Activated T-cell treated with anti-CD3 and anti-CD28 coated beads, Interleukin-2, amount 50 U/mL, for 24 hours (primary cell): ENCODE measurements at places on chromosomes 6 and 20.

DNA sequence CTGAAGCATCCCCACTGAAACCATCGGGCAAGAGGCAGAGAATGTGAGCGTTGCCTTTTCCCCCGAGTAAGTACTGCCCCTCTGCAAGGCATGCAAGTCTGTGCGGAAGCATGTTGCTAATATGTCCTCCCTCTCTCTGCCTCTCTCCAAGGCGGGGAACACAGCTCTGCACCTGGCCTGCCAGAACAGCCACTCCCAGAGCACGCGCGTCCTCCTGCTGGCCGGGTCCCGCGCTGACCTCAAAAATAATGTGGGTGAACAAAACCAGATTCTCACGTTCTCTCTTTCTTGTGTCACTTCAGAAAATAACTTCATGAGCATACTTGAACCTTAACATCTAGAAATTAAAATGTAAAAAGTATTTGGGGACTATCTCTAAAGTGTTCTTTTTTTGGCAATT is 26.4 kb downstream of the LYRM2 start:
- no peak overlapping the region for H3K4me3 ChIP-seq
- no peaks in the 10 kb centered on the region for H3K4me1 ChIP-seq
- H3K27ac ChIP-seq: no peak overlapping the region
- no peaks in the 10 kb centered on the region for H3K36me3 ChIP-seq
- H3K27me3 ChIP-seq: no peaks in the 10 kb centered on the region

GRCh38 chr20:10842116-10842515 is 168.3 kb upstream of the JAG1 start:
- H3K27ac ChIP-seq: no peak overlapping the region
- DNase-seq: no peak
- no peaks in the 10 kb centered on the region for H3K36me3 ChIP-seq
- H3K27me3 ChIP-seq: no peaks in the 10 kb centered on the region

GRCh38 chr20:47535088-47535487 is 33.4 kb downstream of the NCOA3 start:
- peak overlapping the region; percentile 61 for H3K27ac ChIP-seq
- no peaks in the 10 kb centered on the region for H3K27me3 ChIP-seq
- peaks cover 77% of the 10 kb centered on the region for H3K36me3 ChIP-seq
- H3K4me1 ChIP-seq: peaks cover 68% of the 10 kb centered on the region
- no peak overlapping the region for H3K4me3 ChIP-seq
- no peak for DNase-seq

GRCh38 chr6:170506446-170506845 is 46.7 kb downstream of the PSMB1 start:
- no peaks in the 10 kb centered on the region for H3K36me3 ChIP-seq
- no peak overlapping the region for H3K27ac ChIP-seq
- no peaks in the 10 kb centered on the region for H3K4me1 ChIP-seq
- H3K4me3 ChIP-seq: no peak overlapping the region

DNA sequence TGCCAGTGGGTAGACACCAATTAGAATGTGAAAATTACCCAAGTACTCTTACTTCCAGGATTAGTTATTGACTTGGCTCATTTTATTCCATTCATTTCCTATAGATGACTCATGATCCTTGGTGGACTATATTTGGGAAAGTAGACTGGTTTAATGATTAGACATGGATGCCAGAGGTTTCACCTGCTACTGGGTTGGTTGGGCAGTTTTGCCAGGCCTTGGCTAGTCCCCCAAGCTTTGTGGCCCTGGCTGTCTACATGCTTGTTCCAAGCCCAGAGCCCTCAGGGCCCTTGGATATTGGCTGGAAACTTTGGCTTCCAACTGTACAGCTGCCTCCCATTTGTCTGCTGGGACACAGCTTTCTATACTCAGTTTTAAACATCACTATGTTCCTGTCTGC is 104.1 kb downstream of the ZFP64 start:
- DNase-seq: no peak
- H3K4me1 ChIP-seq: peaks cover 8% of the 10 kb centered on the region
- H3K36me3 ChIP-seq: peaks cover 45% of the 10 kb centered on the region
- no peak overlapping the region for H3K4me3 ChIP-seq
- no peaks in the 10 kb centered on the region for H3K27me3 ChIP-seq
- H3K27ac ChIP-seq: no peak overlapping the region

DNA sequence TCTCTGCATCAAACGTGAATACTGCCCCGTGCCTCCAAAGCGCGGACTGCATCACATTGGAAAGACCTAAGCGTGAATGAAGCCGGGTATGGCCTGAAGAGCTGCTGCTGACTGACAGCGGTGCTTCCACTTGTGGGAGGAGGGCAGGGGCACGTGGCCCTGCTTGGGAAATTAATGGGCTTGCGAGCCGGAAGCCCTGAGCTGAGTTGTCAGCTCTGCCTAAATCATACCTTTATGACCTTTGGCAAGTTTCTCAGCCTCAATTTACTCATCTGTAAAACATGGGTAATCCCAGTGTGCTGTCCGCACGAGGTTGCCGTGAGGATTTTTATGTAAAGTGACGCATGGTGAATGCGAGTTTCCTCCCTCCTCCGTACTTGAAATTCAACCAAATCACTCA is 67.0 kb upstream of the FOXQ1 start:
- no peak for DNase-seq
- H3K27me3 ChIP-seq: peaks cover 21% of the 10 kb centered on the region

GRCh38 chr6:32922083-32922482 is 18.7 kb downstream of the HLA-DMB start:
- DNase-seq: no peak
- H3K36me3 ChIP-seq: no peaks in the 10 kb centered on the region
- H3K4me1 ChIP-seq: no peaks in the 10 kb centered on the region
- H3K27ac ChIP-seq: no peak overlapping the region
- H3K27me3 ChIP-seq: peaks cover 11% of the 10 kb centered on the region

GRCh38 chr6:111752476-111752875 is 120.8 kb downstream of the FYN start:
- peaks cover 91% of the 10 kb centered on the region for H3K4me1 ChIP-seq
- H3K36me3 ChIP-seq: peaks cover 92% of the 10 kb centered on the region
- peak overlapping the region; percentile 31 for H3K4me3 ChIP-seq
- no peaks in the 10 kb centered on the region for H3K27me3 ChIP-seq
- DNase-seq: no peak

- H3K4me1 ChIP-seq: peaks cover 34% of the 10 kb centered on the region
- no peak overlapping the region for H3K4me3 ChIP-seq
- H3K27ac ChIP-seq: no peak overlapping the region
- DNase-seq: no peak
- no peaks in the 10 kb centered on the region for H3K36me3 ChIP-seq
Measured at GRCh38 chr6:149985481-149985937, 21.8 kb downstream of the ULBP1 start.

GRCh38 chr6:47094241-47094925 is 52.3 kb upstream of the ADGRF1 start:
- DNase-seq: no peak
- H3K4me3 ChIP-seq: no peak overlapping the region
- H3K27me3 ChIP-seq: peaks cover 2% of the 10 kb centered on the region
- H3K27ac ChIP-seq: no peak overlapping the region

DNA sequence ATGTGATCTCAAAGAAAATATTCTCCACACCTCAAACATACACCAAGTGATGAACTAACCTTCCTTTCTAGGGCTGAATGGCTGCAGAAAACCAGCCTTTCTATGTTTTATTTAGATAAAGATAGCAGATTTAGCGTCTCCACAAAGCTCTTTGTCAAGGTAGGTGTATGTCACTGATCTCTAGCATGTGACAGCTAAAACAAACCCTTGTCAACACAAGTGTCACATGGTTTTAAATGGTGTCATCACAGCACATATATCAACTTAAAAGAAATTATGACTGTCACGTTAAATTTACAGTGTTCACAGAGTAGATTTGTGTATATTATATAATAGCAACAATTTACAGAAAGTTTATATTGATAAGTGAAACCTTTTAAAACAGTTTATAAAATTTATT is 58.3 kb downstream of the TENT5A start:
- no peak overlapping the region for H3K27ac ChIP-seq
- no peaks in the 10 kb centered on the region for H3K4me1 ChIP-seq
- no peak overlapping the region for H3K4me3 ChIP-seq

- no peak overlapping the region for H3K4me3 ChIP-seq
- H3K27me3 ChIP-seq: peaks cover 9% of the 10 kb centered on the region
- H3K36me3 ChIP-seq: no peaks in the 10 kb centered on the region
- no peak overlapping the region for H3K27ac ChIP-seq
- H3K4me1 ChIP-seq: no peaks in the 10 kb centered on the region
Measured at GRCh38 chr6:46777476-46778346, 15.5 kb upstream of the MEP1A start.

DNA sequence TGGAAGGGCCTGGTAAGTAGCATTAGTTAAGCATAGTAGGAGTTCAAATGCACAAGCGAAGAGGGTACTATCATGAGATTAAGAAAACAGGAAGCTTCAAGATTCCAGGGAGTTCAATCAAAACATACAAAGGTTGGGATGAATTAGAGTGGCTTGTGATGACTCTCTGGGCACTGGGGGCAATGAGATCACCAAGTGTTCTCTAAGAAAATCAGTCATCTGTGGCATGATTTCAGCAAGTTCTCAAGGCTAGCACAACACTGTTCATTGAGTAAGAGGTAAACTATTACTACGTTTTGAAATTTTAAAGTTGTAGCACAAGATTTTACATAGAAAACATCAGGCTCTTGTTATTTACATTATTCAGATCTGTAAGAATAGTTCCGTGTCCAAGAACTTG is 139.7 kb upstream of the FLRT3 start:
- H3K36me3 ChIP-seq: no peaks in the 10 kb centered on the region
- H3K27me3 ChIP-seq: no peaks in the 10 kb centered on the region
- no peaks in the 10 kb centered on the region for H3K4me1 ChIP-seq
- no peak for DNase-seq
- H3K4me3 ChIP-seq: no peak overlapping the region
- no peak overlapping the region for H3K27ac ChIP-seq

GRCh38 chr6:7973584-7973983 is 63.0 kb upstream of the TXNDC5 start:
- peaks cover 26% of the 10 kb centered on the region for H3K27me3 ChIP-seq
- H3K36me3 ChIP-seq: no peaks in the 10 kb centered on the region
- no peak overlapping the region for H3K27ac ChIP-seq
- peaks cover 12% of the 10 kb centered on the region for H3K4me1 ChIP-seq

DNA sequence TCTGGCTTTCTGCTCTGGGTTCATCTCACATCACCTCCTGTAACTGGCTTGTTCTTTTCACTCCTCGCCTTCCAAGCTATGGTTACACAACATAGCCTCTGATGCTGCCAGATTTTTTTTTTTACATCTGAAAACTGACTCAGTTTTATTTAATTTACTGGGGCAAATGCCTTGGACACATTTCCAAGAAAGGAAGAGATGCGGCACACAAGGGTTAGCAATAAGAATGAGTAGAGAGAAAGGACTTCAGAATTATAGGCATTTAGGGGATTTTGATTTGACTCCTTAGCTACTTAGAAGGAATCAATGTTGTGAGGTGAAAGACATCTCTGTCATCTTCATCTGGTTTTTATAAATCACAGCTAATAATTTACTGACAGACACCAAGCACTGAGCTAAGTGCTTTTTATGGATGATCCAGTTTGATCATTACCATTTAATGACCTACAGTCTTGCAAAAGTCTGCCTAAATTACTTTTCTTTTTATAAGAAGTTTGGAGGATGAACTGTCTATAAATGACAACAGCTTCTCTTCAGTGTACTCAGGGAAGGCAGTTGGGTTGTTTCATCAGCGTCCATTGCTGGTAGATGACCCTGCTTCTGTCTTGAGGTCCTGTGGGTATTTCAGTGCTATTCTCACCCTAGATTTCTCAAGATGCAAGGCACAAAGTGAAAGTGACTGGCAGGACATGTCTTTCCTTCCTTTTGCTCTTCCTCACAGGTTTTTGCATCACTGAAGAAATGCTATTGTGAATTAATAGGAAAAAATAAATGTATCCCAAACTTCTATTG is 31.1 kb downstream of the LAMA4 start:
- no peak for DNase-seq
- H3K4me1 ChIP-seq: no peaks in the 10 kb centered on the region
- H3K36me3 ChIP-seq: no peaks in the 10 kb centered on the region
- H3K27me3 ChIP-seq: peaks cover 18% of the 10 kb centered on the region
